Gastrocnemius medialis (tissue), 4 donors: ENCODE measurements at places on chromosomes 4 and X. TPM values are rescaled to one million over a fixed set of nuclear protein-coding genes. Genes with fewer than 3 reads are reported as not detected.

The RHOXF2B gene
- total RNA-seq = not detected

The KIF4A gene
- 0.07 TPM for total RNA-seq

The PWWP3B gene
- 1.8 TPM for total RNA-seq

The TLR10 gene
- not detected for total RNA-seq

The EDNRA gene
- total RNA-seq = 3.7 TPM

The IL21 gene
- not detected for total RNA-seq
